Kidney capillary endothelial cell (primary cell): ENCODE measurements at places on chromosomes 4 and X.

DNA sequence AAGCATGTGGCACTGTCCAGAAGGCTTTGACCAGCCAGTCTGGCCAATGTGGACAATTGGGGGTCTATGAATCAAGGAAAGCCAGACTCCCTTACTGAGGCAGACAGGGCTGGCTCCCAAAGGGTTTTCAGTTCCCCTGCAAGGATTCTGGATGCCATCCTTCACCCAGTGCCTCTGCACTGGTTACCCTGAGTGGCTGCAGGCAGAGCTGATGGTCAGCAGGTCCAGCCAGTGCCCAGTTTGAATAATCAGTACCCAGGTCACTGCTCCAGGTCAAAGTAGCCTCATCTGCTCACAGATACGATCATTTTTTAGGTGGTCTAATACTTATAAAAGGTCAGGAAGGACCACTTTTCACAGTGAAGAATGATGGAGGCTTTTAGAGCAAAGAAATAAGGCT lies 52.2 kb upstream of the MAMLD1 start:
- no peak for DNase-seq

DNA sequence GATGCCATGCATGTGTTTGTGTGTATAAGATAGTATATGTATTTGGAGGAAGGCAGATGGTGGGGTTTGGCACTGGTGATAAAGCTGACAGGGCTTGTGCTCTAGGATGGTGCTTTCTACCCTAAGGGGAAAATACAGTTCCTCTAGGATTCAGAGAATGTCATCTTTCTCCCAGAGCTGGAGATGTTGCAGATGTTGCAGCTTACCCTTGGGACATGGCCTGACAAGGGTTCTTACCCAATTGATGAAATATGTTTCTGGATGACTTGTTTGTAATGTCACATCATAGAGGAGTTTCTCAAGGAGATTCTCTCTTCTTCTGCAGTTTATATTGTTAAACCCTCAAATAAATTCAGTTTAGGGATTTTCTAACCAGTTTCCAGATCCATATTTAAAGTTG lies 52.5 kb upstream of the PITX2 start:
- no peak for DNase-seq

DNA sequence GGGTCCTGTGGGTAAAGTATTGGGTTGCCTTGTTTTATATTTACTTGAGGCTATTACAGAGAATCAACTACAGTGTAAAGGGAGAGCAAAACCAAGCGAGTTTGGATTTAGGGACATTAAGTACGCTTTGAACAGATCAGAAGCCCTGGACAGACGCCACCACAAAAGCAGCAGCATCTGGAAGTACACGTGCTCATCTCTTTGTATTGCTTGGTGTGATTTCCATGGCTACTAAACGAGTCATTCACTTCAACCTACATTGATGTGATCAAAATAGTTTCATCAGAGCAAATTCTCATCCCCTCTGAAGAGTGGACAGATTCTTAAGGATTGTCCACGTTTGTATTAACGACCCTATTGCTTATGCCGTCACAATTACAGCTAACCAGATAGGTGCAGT lies 85.1 kb downstream of the SORBS2 start:
- no peak for DNase-seq

DNA sequence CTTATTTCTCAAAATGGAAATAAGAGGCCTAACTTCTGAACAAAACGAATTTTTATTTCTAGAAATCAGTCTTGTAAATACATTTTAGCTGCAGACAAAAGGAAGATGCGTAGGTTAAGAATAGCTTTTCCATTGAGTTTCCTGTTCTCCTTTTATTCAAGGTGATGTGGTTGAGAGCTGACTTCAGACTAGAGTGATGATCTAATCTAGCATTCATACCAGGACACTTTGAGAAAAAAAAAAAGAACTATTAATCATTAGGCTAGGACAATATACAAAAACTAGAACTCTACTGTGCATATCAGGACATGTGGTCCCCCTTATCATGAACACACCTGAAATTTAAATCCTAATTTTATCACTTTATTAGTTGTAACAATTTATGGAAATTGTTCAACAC lies 884.5 kb upstream of the EPHA5 start:
- DNase-seq, result no peak

- no peak for DNase-seq
These were observed 37.2 kb upstream of the TMEM131L start for GRCh38 chr4:153428941-153429475.

DNA sequence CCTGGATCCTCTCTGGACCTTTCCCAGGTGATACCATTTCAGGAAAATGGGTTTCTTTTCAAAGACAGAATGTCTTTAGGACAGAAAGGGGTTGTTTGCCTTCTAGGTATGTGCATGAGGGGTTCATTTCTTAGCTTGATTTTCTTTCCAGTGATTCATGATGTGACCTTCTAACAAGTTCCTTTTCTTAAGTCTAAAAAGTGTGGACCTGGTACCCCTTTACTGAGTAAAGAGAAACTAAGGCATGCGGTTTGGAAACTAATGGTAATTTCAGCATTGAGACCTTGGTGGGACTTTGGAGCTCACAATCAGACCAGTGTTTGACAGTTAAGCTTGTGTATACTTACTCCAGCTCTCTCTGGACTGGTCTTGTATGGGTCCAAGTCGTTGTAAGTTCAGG lies 8.7 kb downstream of the ENOPH1 start:
- DNase-seq, result no peak

DNA sequence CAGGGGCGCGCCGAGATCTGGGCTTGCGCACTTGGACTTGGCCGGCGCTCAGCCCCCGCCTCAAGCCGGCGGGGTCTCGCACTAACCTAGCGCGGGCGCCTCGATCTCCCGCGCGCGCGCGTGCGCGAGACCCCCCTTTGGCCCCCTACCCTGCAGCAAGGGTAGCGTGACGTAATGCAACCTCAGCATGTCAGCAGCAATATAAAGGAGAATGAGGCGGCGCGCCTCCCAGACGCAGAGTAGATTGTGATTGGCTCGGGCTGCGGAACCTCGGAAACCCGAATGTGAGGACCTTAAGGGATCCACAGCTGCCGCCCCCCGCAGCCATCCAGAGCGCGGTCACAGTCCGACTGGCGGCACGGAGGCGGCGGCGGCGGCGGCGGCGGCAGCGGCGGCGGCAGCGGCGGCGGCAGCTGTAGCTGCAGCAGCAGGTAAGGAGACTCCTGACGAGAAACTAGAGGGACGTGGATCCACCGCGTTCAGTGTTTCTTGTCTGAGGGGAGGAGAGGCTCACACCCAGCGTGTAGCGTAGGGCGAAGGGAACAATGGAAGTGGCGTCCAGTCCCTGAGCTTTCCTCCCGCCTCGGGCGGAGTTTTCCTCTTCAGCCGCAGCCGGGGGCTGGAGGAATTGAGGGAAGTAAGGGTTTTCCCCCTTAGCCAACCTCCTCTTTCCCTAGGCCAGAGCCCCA lies at the start of the genes SATL1 and ZNF711:
Gene SATL1, minus strand, starts transcription at position 19 of the 689 bp plus-strand sequence. CDS start 134,811 bp downstream, outside the sequence.
Gene ZNF711, plus strand, starts transcription at position 231 of the 689 bp plus-strand sequence. CDS start 3,582 bp downstream, outside the sequence.
- peak; percentile 3 for DNase-seq

DNA sequence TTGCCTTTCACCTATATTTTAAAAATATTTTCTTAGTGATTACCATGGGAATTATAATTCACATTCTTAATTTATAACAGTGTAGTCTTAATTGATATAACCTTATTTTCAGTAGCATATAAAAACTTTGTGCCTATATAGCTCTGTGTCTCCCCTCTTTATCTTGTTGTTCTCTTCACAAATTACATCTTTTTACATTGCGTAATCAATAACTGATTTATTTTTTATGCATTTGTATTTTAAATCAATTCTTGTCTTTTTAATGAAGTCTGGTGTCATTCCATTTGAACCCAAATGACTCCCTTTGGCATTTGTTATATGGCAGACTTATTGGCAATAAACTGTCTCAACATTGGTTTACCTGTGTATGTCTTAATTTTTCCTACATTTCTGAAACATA lies 137.0 kb downstream of the SH3BGRL start:
- DNase-seq, result no peak

GRCh38 chrX:68415316-68415715 lies 18.0 kb downstream of the OPHN1 start:
- DNase-seq, result no peak

- no peak for DNase-seq
These were observed 257.7 kb downstream of the OPHN1 start for GRCh38 chrX:68175562-68175961.

DNA sequence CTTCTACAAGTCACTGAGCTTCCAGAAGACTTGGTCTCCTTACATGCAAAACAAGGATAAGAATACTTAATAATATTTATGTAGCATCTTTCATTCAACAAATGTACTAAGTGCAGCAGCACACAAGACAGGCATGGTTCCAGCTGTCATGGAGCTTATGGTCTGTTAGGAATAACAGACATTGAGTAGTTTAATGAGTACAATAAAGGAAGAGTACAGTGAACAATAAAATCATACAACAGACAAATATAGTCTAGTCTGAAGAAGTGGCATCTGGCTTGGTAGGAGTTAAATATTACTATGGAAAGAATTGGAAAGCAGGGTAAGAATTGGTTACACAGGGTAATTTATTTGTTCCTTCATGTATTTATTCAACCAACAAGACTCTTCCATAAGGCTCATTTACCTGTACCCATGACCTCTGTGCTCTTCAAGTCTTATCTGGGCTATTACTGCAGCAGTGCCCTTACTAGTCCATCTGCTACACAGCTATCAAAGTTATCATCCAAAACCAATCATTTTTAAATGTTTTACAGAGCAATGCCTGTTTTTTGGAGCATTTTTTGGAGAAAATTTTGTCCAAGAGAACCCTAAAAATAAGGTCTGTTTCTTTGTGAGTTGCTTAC lies 101.1 kb upstream of the RPL34 start:
- no peak for DNase-seq

- no peak for DNase-seq
These were observed 599.0 kb downstream of the RAB28 start for GRCh38 chr4:12884846-12885796.

DNA sequence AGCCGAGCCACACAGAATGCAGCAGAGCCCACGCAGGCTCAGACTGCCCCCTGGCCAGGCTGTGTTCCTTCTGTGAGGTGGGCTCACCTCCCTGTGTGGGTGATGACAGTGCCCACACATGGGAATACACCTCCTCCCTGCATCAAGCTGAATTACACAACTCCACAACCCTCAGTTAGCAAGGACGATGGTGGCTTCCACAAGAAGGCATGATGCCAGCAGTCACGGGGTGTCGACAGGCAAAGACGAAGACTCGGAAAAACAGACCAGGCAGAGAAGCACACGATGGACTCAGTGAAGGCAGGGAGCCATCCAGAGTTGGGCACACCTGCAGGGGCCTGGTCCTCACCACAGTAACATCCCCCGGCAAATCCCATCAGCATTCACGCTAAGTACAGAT lies 12.1 kb downstream of the LETM1 start:
- DNase-seq, result no peak

GRCh38 chr4:182513587-182514291 lies 270.5 kb downstream of the TENM3 start:
- DNase-seq, result no peak

GRCh38 chr4:10413177-10413576 lies 44.0 kb downstream of the ZNF518B start:
- DNase-seq, result no peak
